ENCODE measurements at places on chromosomes 13 and 19. TPM values are rescaled to one million over a fixed set of nuclear protein-coding genes. Genes with fewer than 3 reads are reported as not detected.
A peak's percentile ranks its signal among the peaks of the same experiment; 100 is the strongest.

GRCh38 chr13:26502826-26503225 is 54.7 kb upstream of the WASF3 start:
- DNase-seq, result no peak

DNA sequence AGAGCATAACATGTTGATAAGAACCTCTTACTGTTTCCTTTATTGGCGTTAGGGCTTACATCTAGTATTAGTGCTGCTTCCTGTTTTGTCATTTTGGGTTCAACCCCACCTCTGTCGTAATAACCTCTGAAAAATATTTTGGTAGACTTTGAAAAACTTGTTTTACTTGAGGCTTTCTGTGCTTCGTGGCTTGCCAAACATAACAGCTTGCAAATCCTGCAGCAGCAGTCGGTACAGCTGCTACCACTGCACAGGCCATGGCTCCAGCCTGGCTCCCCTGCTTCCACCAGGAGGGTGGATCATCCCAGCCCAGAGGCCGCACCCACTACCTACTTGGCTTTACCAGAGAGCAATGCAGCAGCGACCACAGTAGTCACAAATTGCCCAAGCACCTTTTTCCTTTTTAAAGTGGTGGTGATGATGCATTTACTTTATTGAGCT is 11.8 kb upstream of the CEACAM4 start:
- no peak for DNase-seq

C19orf73 gene
- total RNA-seq, result 1.0 TPM

GRCh38 chr13:20993661-20994440 is 67.5 kb downstream of the LATS2 start:
- DNase-seq, result no peak

GRCh38 chr19:11005521-11005920 is 44.7 kb downstream of the SMARCA4 start:
- no peak for DNase-seq

BTBD2 gene
- total RNA-seq, result 57.1 TPM

SIGLEC11 gene
- total RNA-seq, result not detected

ZNF850 gene
- 5.0 TPM for total RNA-seq

- DNase-seq, result peak; percentile 95
These were observed 1.3 kb downstream of the HMG20B start for GRCh38 chr19:3573858-3574637.

APLP1 gene
- total RNA-seq, result 1.1 TPM

GRCh38 chr19:52200044-52200443 is 10.2 kb downstream of the PPP2R1A start:
- no peak for DNase-seq

GRCh38 chr19:49872245-49873128 is 4.7 kb downstream of the AKT1S1 start:
- DNase-seq, result no peak

OR7D2 gene
- total RNA-seq, result 0.08 TPM

DNA sequence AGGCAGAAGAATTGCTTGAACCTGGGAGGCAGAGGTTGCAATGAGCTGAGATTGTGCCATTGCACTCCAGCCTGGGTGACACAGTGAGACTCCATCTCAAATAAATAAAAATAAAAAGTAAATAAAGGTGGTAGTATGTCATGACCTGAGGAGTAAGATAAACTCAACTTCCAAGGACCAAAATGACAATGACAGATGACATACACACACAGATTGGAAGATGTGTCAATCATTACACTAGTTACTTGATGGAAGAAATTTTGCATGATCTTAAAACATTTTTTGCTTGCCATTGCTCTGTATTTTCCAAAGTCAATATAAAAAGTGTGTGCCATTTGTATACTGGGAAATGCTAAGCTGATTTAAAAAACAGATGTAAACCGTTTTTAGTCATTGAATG is 4.1 kb downstream of the SLC46A3 start:
- DNase-seq, result no peak

GRCh38 chr13:109297628-109298027 is 488.8 kb downstream of the IRS2 start:
- DNase-seq, result no peak

SRRM5 gene
- total RNA-seq, result 0.45 TPM

- no peak for DNase-seq
These were observed 65.8 kb downstream of the FLT1 start for GRCh38 chr13:28429096-28429495.

TMEM143 gene
- 18.2 TPM for total RNA-seq

DNA sequence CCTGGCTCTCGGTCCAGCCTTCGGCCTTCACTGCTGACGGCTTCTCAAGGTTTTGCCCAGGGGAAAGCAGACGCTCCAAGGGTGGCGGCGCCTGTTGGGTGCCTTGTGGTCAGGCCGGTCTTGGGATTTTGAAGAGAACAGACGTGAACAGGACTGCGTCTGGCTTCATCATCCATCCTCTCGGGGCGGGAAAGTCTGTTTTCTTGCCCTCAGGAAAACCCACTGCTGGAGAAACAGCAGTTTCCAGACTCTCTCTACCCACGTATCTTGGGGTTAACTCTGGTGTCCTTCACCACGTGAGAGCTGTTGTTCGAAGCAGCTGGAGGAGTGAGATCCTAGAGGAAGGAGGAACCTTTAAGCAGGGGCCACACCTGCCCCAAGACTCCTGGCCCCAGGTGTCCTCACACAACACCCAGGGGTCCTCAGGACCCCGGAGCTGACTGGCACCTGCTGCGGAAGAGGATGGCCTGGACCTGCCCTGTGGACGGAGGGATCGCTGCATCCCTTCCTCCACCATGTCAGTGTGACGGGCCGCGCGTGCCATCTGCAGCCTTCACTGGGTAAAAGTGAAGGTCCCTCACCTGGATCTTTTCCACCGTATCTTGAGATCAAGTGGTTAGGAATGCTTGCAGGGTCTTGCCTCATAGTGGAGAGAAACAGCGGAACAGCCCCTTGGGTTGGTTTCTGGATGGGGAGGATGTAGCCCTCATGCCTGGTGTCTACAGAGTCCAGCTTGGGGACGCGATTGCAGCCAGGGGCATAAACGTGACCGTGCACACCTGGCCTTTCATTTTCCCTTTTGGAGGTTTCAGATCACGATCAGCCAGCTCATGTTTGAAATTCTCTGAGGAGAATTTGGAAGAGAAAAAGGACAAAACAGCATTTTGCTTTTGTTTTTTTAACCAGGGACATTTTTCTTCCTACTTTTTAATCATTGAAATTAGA is 69.5 kb upstream of the MCF2L start:
- no peak for DNase-seq

DNA sequence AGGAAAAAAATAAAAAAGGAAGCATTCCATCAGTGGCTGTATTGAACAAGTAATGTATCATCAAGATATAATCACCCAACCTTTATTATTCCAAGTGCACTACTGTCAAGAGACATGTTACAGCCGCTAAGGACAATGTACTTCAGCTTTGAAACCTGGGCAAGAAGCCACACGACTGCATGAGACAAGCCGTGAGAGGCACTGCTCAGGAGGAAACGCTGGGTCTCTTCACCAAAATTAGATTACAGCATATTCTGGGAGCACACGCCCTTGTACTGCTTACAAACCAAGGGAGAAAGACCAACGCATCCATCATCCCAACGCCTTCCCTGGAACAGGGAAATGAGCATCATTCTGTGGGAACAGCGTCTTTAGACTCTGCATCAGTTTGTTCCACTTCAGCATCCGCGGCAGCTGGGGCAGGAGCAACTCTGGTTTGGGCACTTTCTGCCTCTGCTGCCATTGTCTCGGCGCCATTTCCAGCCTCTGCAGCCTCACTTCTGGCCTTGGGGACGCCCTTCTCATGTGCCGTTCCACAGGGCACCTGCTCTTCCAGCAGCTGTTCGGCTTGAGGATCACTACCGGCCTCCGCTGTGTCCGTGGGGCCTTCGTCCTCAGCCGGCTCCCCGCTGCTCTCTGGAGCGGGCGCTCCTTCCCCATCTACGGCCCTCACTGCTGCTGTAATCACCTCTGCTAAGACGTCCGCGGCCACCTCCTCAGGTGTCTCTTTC is 22.4 kb upstream of the BRD4 start:
- no peak for DNase-seq

SLC10A2 gene
- not detected for total RNA-seq

Measured in activated CD4-positive, alpha-beta memory T cell treated with anti-CD3 and anti-CD28 coated beads, Interleukin-2, amount 10 ng/mL, durations not matched to agents 7 days and 5 days (primary cell).